Activated T-cell treated with anti-CD3 and anti-CD28 coated beads for 24 hours (primary cell): ENCODE measurements at places on chromosomes 13 and 19.

DNA sequence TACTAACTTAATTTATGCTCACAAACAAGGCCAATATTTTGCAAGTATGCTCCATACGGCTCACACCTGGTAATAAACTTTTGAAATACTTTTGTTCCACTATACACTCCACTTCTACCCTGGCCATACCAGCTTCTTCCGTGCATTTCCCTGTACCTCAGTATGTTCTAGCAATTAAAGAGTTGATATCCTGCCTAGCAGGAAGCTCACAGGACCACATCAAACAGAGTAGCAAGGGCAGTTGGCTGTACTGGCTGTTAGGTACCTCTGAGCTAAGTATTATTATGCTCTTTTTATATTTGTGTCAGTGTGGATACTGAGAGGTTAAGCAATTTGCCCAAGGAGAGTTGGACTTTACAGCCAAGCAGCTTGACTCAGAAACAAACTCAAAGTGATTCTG lies 257.7 kb downstream of the SLITRK6 start:
- DNase-seq, result no peak

GRCh38 chr19:18494267-18494607 lies 27.6 kb downstream of the ELL start:
- no peak for DNase-seq

- peak; percentile 10 for DNase-seq
These were observed 75.9 kb downstream of the ESD start for GRCh38 chr13:46721054-46721453.

DNA sequence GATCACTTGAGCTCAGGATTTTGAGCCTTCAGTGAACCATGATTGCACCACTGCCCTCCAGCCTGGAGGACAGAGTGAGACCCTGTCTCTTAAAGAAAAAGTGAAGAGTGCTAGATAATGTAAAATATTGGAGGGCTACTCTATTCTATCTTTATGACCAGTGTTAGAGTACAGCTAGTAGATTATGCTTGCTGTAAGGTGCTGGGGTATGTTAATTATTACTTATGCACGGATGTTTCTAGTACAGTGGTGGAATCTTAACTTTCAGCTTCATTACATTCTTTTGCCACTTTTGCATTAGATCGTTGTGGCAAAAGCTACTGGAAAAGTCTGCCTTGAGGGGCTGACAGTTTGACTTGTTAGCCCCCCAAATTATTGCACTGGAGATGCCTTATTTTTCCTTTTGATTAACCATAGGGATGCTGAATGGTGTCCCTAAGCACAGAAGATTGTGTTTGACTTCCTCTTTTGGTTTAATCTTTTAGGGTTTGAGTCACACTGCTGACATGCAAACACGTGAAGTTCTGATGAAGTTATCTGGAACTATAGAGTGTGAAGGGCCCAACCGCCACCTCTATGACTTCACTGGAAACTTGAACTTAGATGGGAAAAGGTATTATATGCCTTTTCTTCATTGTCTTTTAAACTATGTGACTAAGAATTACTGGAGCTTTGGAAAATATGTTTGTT lies 169.8 kb downstream of the ATP8A2 start:
- DNase-seq, result no peak

- DNase-seq, result no peak
These were observed 26.9 kb upstream of the RNF17 start for GRCh38 chr13:24737042-24737441.

DNA sequence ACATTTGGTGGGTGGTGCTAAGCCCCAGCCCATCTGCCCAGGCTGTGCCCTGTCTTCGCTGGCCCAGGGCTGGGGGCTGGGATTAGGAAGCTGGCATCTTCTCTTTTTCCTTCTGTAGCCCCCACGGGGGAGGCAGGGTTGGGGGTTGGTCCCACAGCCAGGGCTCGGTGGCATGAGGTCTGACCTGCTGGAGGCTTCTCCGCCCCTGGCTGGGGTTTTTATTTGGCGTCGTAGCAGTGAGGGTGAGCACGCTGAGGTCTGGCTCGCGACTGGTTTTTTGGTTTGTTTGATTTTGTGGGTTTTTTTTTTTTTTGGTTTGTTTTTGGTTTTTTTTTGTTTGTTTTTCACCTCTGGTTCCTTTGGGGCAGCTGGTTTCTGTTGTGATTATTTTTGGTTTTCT lies 14.7 kb downstream of the ZNF574 start:
- no peak for DNase-seq

- no peak for DNase-seq
These were observed 61.5 kb downstream of the ZIC5 start for GRCh38 chr13:99909836-99910619.

DNA sequence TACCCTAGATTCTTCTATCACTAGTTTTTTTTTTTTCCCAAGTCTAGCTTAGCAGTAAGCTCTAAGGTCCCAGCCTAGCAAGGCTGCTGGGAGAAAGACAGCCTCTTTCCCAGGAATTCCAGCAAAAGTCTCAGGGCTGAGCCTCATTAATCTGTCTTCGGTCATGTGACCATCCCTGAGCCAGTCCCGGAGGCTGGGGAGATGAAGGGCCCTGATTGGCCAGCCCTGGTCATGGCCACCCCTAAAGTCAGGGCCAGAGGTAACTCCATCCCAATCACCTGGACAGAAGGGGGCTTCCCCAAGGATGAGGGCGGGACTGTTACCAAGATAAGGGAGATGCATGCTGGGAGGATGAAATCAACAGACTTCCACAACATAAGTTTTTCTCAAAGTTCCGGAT lies 43.3 kb downstream of the CCNE1 start:
- DNase-seq, result no peak

GRCh38 chr19:55353803-55354697 lies 469 bp downstream of the COX6B2 start:
- DNase-seq, result peak; percentile 32

- DNase-seq, result peak; percentile 82
These were observed 9.0 kb upstream of the MEIS3 start for GRCh38 chr19:47428177-47428894.

- DNase-seq, result peak; percentile 17
These were observed at the start of gene RUBCNL for GRCh38 chr13:46387064-46387851. RUBCNL (minus strand) TSS chr13:46387252; CDS start chr13:46372475, 14,777 bp downstream.

DNA sequence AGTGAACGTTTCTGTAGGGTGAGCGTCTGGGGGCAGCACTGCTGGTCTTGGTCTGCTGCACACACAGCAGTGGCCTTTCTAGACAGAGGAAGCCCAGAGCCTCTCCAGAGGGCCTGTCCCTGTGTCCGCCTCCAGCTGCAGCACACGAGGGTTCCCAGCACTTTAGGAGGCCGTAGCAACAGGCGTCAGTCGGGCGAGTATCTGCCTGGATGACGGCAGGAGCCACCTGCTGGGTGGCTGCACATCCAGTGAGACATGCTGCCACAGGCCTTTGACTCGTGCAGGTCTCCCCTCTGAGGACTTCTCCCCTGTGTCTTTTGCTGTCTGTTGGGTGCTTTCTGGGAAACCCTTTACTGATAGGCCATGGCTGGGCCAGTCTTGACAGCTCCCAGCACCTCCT lies 22.1 kb downstream of the AP2A1 start:
- DNase-seq, result no peak

GRCh38 chr13:46082324-46082723 lies 22.5 kb downstream of the CPB2 start:
- no peak for DNase-seq

GRCh38 chr19:2567580-2567979 lies 91.7 kb downstream of the GADD45B start:
- no peak for DNase-seq

- no peak for DNase-seq
These were observed at the start of gene LYL1 for GRCh38 chr19:13102666-13103580. LYL1 (minus strand) TSS chr19:13102858; CDS start chr19:13101171, 1,687 bp downstream.

GRCh38 chr13:30577401-30577852 lies 40.3 kb upstream of the USPL1 start:
- DNase-seq, result peak; percentile 20

- DNase-seq, result no peak
These were observed 236.6 kb downstream of the NHLRC3 start for GRCh38 chr13:39274739-39275325.

DNA sequence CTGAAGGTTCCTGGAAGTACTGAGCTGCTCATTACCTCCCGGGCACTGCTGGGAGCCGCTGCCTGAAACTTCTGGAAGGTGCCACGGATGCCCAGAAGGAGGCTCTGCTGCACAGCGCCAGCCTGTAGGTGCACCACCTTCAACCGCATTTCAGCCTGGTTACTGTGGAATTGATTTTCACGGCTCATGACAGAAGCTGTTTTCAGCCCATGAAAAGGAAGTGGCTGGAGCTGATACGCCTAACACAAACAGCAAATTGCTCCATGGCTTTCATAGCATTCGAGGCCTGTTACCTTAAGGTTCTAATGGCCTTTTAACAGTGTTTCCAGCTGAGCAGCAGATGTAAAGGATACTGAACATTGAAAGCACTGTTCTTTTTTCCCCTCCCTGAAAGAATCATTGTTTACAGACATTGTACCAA lies 22.0 kb downstream of the GPC6 start:
- no peak for DNase-seq

- no peak for DNase-seq
These were observed 9.5 kb downstream of the B3GLCT start for GRCh38 chr13:31209172-31209840.

DNA sequence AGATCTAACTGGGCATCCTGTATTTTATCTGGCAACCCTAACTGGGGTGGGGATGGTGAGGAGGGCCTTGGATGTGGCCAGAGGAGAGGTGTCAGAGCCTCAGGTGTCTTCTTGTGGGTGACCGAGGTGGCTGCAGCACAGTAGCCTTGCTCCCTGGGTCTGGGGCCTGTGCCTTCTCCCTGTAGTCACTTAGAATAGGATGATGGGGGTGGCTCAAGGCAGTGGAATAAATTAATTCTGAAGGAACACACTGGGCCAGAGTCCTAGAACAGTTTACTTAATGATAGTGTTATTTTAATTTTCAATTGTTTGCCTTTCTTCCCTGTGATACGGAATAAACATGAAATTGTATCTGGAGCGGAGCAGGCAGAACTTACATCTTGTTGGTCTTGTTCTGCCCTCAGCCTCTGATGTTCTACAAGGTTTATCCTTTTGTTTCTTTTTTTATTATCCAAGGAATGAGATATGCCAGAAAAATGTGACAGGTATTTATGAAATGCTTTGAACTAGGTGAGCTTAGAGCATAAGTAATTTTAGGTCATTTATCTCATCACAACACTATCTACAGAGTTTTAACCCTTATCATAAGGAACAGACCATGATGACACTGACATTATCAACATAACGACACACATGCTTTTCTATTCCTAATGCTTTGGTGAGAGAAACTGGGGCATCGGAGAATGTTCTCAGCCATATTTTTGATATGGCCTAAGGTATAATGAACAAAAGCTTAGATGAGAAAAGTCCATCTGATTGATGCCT lies 51.4 kb downstream of the LRCH1 start:
- no peak for DNase-seq

DNA sequence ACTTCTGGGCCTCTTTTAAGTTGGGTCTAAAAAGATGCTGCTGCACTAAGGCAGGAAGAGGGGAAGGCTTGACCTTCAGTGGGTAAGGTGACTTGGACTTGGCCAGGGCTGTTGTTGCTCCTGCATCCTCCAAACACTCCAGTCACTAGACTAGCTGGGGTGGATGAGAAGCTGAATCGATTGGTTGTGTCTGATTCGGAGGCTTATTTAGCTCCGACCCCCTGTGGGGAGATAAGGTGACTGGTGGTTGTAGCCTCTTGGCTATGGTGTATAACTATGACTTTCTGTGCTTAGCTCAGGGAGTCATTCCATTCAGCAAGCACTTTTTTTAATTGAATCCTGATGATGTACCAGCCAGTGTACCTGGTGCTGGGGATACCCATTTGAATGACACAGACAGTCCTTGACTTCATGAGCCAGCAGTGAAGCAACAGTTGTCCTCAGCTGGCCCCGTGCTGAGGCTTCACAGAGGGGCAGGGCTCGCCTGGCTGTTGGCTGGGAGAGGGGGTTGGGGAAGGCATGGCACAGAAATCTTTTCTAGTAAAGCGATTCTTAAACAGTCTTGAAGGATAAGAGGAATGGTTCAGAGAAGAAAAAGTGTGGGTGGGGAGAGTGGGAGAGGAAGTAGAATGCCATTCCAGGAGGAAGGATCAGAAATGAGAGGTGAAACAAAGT lies 9.9 kb downstream of the PCDH8 start:
- no peak for DNase-seq

GRCh38 chr13:92640936-92641335 lies 585.7 kb upstream of the GPC6 start:
- DNase-seq, result no peak

DNA sequence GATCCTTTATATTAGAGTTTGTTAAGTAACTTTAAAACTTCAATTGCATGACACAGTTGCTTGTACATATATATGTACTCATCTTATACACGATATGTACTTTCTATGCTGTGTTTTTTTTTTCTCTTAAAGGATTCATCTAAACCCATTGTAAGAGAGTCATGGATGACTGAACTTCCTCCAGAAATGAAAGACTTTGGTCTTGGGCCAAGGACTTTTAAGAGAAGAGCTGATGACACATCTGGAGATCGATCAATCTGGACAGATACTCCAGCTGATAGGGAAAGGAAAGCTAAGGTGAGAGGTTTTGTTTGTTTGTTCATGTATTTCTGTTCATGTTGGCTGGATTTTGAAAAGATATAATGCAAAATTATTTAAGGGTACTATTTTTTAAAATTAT lies 26.0 kb downstream of the GPALPP1 start:
- DNase-seq, result no peak

DNA sequence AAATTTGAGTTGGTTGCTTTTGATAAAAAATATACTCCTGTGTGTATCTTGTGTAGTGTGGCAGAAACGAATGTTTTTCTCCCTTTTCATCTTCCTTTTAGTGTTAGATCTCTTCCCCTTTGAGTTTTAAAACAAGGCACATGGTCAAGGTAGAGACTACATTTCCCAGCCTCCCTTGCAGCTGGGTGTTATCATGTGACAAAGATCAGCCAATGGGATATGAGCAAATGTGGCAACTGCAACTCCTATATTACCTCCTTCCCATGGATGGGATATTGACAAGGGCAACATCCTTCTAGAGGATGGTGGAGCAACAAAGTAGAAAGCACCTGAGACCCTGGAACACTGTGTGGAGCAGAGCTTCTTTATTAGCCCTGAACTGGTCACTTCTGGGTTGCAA lies 42.4 kb downstream of the ADGRE3 start:
- DNase-seq, result no peak

DNA sequence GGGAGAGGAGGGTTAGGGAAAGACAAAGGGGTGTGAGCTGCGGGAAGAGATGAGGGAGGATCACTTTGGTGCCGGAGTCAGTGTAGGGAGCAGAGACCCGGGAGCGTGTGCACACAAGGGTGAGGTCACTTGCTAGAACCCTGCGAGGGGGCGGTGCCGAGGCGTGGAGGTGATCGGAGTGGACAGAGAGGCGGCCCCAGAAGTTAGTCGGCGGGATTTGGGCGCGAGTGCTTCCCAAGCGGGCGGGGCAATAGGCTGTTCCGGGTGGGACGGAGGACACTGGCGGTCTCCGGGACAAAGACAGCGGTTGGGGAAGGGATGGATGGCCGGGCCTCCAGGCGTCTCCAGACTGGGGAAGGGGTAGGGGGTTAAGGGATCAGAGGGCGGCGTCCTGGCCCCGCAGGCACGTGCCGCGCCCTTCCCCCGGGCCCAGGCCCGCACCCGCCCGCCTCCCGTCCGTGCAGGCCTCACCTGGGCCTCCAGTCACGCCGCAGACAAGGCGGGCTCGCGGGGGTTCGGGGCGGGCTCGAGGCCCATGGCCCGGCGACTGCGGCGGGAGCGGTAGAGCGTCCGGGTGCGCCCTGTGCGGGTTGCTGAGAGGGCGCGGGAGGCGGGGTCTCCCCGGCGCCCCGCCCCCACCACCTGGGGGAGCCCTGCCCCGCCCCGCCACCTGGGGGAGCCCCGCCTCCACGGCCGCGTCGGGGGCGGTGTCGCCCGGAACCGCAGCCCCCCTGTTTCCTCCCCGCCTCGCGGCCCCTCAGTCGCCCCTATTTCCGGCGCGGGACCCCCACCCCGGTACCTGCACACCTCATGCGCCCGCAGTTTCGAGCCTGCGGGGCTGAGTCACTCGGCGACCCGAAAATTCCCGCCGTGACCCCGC lies at the start of gene LPAR2:
TSS of gene LPAR2 (minus strand) at position 600 of the 880 bp plus-strand sequence. CDS start 945 bp downstream, outside the sequence.
- DNase-seq, result peak; percentile 54
